ENCODE measurements at places on chromosomes 12 and 14.

DNA sequence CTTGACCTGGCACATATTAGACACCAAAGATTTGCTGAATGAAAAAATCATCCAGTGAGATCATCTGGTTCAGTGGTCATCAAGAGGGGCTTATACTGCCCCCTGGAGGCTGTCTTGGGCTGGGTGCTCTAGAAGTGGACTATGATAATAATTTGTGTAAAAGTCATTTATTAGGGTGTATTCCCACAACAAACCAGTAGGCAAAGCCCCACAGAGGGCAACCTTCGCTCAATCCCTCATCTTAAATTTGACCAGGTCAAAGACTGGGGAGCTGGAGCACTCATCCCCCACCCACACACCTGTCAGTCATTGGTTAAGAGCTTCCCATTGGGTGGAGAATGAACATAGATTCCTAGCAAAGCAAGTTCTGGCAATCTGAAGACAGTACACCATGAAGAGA is 20.0 kb upstream of the FICD start:
- peak; percentile 39 for DNase-seq

DNA sequence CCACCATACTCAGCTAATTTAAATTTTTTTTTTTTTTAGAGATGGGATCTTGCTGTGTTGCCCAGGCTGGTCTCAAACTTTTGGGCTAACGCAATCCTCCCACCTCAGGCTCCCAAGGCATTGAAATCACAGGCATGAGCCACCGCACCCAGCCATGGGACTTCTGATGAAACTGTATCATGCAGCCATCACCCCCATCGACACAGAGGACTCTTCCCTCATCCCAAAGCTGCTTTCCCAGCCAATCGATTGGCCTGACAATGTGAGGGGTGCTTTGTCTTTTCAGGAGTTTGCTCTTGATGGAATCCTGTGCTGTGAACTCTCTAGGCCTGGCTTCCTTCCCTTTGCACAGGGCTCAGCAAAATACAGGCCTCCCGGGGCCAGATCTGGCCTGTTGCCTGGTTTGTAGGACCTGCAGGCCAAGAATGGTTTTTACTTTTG is 59.6 kb upstream of the NCOR2 start:
- no peak for DNase-seq

DNA sequence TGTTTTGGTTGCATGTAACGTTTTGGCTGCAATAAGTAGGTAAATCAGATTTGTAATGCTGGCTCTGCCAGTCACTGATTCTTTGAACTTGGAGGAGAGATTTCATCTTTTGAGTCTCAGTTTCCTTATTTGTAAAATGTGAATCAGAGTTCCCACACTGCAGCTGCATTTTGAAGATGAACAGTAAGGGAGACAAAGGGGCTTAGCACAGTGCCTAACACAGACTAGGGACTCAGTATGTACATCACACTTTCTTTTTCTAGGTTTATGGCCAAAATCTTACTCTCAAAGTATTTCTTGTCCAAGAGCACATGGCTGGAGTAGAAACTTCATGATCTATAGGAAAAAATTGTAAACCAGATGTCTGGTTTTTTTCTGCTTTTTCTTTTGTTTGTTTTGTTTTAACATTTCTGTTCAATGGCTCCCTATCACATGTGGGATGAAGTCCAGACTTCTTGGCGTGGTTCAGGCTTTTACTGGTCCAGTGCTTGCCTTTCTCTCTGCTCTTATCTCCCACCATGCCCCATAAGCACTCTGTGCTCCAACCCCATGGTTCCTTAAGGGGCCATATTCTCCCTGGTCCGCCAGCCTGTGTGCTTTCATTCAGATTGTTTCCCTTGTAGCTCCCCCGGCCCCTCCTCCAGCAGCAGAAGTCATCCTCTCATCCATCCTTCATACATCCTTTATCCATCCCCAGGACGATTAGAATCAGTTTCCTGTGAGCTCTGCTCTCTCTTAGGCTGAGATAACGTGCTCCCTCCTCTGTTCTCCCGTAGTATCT is 58.0 kb downstream of the SYNE2 start:
- DNase-seq = no peak

DNA sequence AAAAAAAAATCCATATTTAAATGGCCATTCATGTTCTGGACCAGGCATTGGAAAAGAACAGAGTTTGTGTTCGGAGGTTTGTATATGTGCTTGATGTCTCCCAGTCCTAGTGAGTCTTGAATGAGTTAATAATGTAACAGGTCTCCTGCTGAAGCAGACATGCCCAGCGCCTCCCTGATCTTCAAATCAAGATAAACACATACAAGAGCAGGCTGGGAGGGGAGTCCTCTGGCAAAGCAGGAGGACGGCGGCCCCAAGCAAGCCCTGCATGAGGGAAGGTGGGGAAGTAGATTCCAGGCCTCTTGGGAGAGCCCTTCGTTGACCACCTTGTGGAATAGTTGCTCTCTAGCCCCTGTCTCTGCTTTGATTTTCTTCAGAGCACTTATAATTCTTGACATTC is 156.3 kb downstream of the ZFP36L1 start:
- DNase-seq = no peak

GRCh38 chr14:87883750-87884149 is 109.2 kb downstream of the GALC start:
- DNase-seq = no peak

- no peak for DNase-seq
Measured at GRCh38 chr12:117192057-117192456, 1.8 kb upstream of the FBXO21 start.

DNA sequence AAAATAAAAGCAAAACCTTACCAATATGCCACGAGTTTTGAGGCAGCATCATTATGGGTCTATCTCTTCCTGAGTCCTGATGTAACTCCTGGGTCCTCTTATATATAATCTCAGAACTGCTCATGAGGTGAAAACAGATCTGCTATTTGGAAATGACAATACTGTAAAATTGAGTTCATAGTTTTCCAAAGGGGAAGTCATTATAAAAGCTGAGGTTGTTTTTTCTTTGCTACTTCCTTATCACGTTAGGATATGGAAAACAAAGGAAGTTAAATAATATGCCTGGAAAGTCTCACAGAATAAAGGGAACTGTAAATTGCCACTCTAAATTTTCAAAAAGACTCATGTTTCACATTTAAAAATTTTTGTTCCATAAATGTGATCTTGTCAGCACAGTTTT is at the start of gene CD163L1:
CD163L1 (minus strand) TSS at position 78 of the 400 bp plus-strand sequence; CDS start at position 52, 26 bp downstream.
- DNase-seq = no peak

DNA sequence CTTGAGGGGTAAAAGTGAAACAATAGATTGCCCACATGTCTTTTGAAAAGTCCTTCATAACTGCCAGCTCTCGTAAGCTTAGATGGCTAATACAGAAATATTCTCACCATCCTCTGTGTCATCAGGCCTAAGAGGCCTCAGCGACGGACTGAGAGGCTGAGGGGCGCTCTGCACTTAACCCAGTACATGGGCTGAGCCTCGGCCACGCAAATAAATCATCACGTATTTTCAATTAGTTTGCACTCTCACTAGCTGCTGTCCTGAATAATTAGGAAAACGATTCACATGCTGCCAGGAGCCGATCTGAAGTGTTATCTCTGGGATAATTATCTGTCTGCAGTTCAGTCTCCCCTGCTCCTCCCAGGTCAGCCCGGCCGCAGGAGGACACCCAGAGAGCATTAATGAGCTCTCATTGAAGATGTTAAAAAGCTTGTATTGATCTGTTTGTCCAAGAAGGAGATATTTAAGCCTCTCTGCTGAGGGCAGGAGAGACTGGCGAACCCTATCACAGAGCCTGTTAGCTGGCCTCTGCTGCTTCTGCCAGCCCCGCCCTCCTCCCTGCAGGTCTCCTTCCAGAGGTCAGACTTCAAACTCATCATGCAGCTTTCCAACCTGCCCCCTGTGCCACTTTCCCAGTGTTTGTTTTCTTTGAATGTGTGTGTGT is 1051.3 kb downstream of the VRK1 start:
- no peak for DNase-seq

DNA sequence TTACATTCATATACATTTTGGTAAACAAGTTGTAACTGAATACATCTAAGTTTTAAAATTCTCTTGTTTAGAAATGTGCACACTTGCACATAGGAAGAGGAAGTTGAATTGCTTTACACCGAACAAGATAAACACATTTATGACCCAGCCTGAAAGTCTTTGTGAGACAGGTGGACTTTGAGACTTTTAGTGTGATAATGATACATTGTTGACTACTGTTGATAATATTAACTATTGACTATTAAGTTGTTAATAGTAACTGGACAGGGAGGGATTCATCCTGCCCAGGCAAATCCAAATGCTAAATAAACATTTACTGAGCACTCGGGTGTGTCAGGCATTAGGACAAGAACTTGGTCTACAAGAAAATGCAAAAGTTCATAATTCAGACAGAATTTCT is 68.0 kb downstream of the AVPR1A start:
- DNase-seq = no peak

GRCh38 chr12:54723379-54724256 is 75.5 kb upstream of the DCD start:
- no peak for DNase-seq

- DNase-seq = peak; percentile 47
Measured at GRCh38 chr14:61129168-61129745, 148.2 kb downstream of the SLC38A6 start.

GRCh38 chr14:55094292-55095157 is 34.5 kb upstream of the LGALS3 start:
- DNase-seq = no peak

GRCh38 chr12:67727702-67728666 is 79.4 kb downstream of the DYRK2 start:
- DNase-seq = no peak

DNA sequence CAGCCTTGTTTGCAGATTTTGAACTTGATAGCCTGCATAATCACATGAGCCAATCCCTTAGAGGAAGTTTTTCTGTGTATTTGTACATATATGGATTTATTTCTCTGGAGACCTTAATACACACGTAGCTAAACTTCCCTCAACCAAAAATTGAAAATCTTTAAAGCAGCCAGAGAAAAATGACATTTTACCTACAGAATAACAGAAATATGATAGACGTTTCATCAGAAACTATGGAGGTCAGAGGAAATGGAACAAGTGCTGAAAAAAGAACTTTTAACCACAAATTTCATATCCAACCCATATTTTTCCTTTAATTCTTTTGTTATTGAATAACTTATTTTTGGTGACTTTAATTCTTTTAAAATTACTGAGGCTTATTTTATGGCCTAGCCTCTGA is 177.7 kb downstream of the CCDC91 start:
- DNase-seq = no peak

DNA sequence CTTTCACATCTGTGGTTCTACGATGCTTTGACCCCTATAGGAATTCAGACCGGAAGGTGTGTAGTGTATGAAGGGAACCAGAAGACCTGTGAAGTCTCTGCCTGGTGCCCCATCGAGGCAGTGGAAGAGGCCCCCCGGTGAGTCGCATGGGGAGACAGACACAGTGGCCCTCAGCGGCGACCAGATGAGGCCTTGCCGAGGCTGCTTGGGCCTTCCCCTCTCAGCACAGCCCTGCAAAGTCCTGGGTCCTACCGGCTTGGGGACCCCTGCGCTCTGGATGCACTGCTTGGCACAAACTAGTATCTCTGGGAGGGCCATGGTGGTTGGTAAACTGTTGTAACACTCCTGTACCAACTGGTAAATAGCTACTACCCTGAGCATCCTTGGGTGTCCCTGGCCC is 29.7 kb downstream of the P2RX7 start:
- DNase-seq = no peak

DNA sequence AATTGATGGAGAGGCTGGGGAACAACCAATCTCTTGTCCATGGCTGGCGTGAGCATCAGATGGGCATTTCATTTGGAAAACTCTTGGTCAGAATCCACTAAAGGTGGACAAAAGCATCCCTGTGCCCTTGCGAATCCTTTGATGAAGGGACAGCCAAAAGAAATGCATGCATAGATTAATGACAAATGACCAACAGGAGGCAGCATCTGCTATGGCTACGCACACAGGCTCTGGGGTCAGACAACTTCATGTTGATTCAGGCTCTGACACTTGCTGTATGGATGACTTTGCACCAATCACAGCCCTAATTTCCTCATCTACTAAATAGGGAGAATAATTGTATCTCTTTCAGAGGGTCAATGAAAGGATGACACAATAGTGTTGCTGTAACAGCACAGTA is 117.5 kb downstream of the ASCL4 start:
- DNase-seq = no peak

- no peak for DNase-seq
Measured at GRCh38 chr14:99728231-99728920, 44.3 kb downstream of the CYP46A1 start.

DNA sequence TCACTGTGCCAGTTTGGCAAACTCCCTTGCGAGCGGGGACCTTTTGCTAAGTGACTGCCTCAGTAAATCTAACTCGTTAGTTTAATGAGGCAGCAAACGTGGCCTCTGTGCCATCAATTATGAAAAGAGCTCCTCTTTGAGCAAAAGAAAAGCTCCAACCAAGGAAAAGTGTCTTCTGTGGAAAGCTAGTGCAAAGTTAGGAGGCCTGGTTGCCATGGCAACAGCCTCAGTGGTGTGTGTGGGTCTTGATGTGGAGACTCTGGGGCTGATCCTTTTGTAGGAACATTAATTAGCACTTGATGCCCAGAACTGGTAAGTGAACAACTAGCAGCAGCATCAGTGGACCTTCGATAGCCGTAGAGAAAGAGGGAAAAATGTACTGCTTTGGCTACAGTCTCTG is 145.7 kb downstream of the CHST11 start:
- no peak for DNase-seq

DNA sequence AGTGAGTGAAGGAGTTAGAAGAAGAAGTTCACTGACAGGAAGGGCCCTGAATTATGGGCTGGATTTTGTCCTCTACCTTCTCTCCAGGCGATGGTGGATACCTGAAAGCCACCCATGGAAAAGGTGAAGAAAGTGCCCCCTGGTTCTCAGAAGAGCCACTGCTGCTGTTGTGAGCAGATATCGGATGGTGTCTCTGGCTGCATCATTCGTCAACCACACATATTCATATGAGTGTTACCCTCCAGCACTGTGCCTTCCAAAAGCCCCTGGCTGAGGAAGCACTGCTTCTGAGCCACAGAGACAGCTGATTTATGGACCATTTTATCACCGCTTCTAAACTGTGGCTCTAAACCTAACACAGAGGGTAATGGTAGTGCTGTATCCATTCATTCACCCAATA is 2.0 kb upstream of the ACTN1 start:
- no peak for DNase-seq

GRCh38 chr14:20820063-20820904 is 17.6 kb upstream of the RNASE1 start:
- DNase-seq = peak; percentile 21

DNA sequence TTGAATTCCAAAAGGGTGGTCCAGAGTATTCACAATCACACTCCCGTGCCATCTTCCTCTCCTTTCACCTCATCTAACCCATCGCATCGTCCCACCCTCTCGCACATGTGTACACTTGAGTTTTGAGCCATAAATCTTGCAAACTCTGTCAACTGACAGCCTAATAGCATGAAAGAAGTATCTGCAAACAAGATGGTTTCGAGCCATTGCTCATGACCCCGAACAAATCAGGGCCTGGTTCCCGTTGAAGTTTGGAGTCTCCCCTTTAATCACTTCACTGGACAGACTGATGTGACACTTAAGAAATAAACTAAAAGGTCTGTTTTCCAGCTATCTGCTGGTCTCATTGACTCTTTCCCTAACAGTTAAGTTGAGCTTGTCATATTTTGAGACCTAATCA is 223.6 kb upstream of the SOX5 start:
- no peak for DNase-seq

- no peak for DNase-seq
Measured at GRCh38 chr12:1122786-1123185, 131.8 kb downstream of the ERC1 start.
